ENCODE measurements at places on chromosomes 12 and 14. TPM values are rescaled to one million over a fixed set of nuclear protein-coding genes. Genes with fewer than 3 reads are reported as not detected.

Gene TTC8
- 14.3 TPM for total RNA-seq

Gene CLEC14A
- total RNA-seq = 3.4 TPM

Gene IAPP
- not detected for total RNA-seq

Gene EXOC3L4
- total RNA-seq = not detected

Gene TMEM63C
- 0.65 TPM for total RNA-seq

Gene MFAP5
- 1.2 TPM for total RNA-seq

Gene KRT78
- not detected for total RNA-seq

Gene VASH1
- 7.2 TPM for total RNA-seq

Gene RAB5B
- total RNA-seq = 56.6 TPM

Gene PTPRB
- total RNA-seq = 1.7 TPM

Gene OR6C2
- total RNA-seq = not detected

Gene IL26
- total RNA-seq = not detected

Gene BCL11B
- total RNA-seq = 0.13 TPM

Gene CCDC38
- not detected for total RNA-seq

Gene DACT1
- total RNA-seq = 4.7 TPM

Gene FERMT2
- 125 TPM for total RNA-seq

Gene CLEC4C
- total RNA-seq = not detected

Gene CCND2
- total RNA-seq = 67.9 TPM

Gene CIDEB
- 0.16 TPM for total RNA-seq

Gene ATP23
- 10.2 TPM for total RNA-seq

Gene TCTN2
- total RNA-seq = 8.4 TPM

Gene LAG3
- not detected for total RNA-seq

Gene TC2N
- total RNA-seq = 0.24 TPM

Gene OASL
- total RNA-seq = 0.08 TPM

Gene TSPAN19
- 0.13 TPM for total RNA-seq

Gene RASSF3
- total RNA-seq = 15.3 TPM

Gene KRT80
- 0.64 TPM for total RNA-seq

Gene RAD9B
- total RNA-seq = 0.32 TPM

Gene CLEC4D
- total RNA-seq = not detected

Gene ACSM4
- not detected for total RNA-seq

Gene TAS2R8
- 0.08 TPM for total RNA-seq

Gene PRKAG1
- 79.4 TPM for total RNA-seq

Gene APOF
- total RNA-seq = not detected

Gene TAS2R19
- total RNA-seq = not detected

Gene DPPA3
- total RNA-seq = not detected

Gene STAC3
- total RNA-seq = 4.5 TPM

Gene SERPINA12
- total RNA-seq = not detected

Gene KRT7
- 5.2 TPM for total RNA-seq

Gene DIO3
- total RNA-seq = 7.2 TPM

Gene SDR9C7
- not detected for total RNA-seq

Gene CACNB3
- 27.5 TPM for total RNA-seq

Gene RAPGEF3
- total RNA-seq = 0.72 TPM

Gene PLCZ1
- not detected for total RNA-seq

Gene ALG10B
- 9.6 TPM for total RNA-seq

Gene SMIM41
- 50.8 TPM for total RNA-seq

Gene GARIN6
- not detected for total RNA-seq

Gene PROX2
- not detected for total RNA-seq

Gene RIPK3
- total RNA-seq = 0.65 TPM

Gene ZNF268
- 35.5 TPM for total RNA-seq

Gene CNIH1
- total RNA-seq = 243 TPM

Gene TRHDE
- total RNA-seq = 16.8 TPM

Gene LTA4H
- 118 TPM for total RNA-seq

Gene B4GALNT1
- 0.08 TPM for total RNA-seq

Gene LGR5
- not detected for total RNA-seq

Gene MGP
- 13.6 TPM for total RNA-seq

Gene OTX2
- total RNA-seq = not detected

All from epithelial cell of alveolus of lung (primary cell).